ENCODE measurements at places on chromosomes 6 and 20. TPM values are rescaled to one million over a fixed set of nuclear protein-coding genes. Genes with fewer than 3 reads are reported as not detected.

ATP6V1G2 gene
- total RNA-seq = 0.74 TPM

MGME1 gene
- total RNA-seq = 15.5 TPM

PMEPA1 gene
- 245 TPM for total RNA-seq

PRKN gene
- 21.2 TPM for total RNA-seq

RAET1E gene
- total RNA-seq = 0.77 TPM

- H3K4me1 ChIP-seq = no peaks in the 10 kb centered on the region
- no peaks in the 10 kb centered on the region for H3K36me3 ChIP-seq
- no peak overlapping the region for H3K4me3 ChIP-seq
- no peaks in the 10 kb centered on the region for H3K27me3 ChIP-seq
These were observed 47.5 kb downstream of the EYA4 start for GRCh38 chr6:133288662-133289061.

DNA sequence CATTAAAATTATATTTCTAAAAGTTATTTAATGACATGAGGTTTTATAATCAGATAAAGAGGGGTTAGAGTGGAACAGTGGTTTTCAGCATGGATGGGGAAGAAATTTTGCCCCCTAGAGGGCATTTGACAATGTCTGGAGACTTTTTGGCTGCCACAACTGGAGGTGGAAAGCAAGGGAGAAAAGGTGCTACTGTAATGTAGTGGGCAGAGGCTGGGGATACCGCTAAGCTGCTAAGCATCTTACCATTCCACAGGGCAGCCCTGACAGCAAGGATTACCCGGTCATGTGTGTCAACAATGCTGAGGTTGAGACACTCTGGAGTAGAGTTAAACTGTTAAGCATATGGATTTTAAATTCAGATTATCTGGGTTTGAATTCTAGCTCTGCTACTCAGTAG, 52.9 kb upstream of the FABP7 start:
- H3K36me3 ChIP-seq = no peaks in the 10 kb centered on the region
- no peak overlapping the region for H3K4me3 ChIP-seq

GRCh38 chr6:159329081-159329480, 159.9 kb downstream of the FNDC1 start:
- no peak overlapping the region for H3K4me3 ChIP-seq
- H3K27me3 ChIP-seq = no peaks in the 10 kb centered on the region
- no peak overlapping the region for H3K27ac ChIP-seq
- H3K36me3 ChIP-seq = no peaks in the 10 kb centered on the region

GRCh38 chr6:139325686-139326085, 33.9 kb upstream of the TXLNB start:
- no peak overlapping the region for H3K27ac ChIP-seq
- no peaks in the 10 kb centered on the region for H3K27me3 ChIP-seq
- no peak overlapping the region for H3K4me3 ChIP-seq

Measured in prostate gland (tissue), 2 donors.